ENCODE measurements at places on chromosomes 12 and 14.

DNA sequence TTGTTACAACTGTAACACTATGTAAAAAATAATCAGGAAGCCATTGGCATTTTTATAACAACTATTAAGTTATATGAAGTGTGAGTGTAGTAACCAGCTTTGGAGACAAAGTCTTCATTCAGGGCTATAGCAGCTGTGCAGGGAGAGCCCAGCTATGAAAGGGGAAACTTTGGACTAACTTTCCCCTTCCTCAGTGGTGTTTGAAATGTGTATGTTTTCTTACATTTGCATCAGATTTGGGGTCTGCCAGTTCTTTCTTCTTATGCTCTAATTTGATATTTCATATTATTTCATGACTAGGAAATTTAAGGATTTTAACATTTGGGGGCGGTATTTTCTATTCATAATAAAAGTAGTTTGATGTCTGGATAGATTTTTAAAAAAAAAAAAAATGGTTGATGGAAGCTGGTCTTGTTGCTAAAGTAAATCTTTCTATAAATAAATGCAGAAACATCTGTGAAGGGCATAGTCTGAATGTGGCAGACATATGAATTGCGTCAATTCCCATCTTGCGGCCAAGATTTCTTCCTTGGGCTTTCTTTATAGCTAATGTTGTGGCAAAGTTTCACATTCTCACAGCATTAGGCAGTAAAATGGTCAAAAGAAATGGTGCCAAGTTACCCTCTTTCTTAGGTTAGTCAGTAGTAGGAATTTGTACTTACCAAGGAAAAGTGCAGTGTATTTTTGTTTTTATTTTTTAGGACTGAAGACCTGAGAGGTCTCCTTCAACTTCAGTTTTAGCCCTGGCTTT, 35.6 kb downstream of the RASSF8 start:
- peak; percentile 59 for DNase-seq

DNA sequence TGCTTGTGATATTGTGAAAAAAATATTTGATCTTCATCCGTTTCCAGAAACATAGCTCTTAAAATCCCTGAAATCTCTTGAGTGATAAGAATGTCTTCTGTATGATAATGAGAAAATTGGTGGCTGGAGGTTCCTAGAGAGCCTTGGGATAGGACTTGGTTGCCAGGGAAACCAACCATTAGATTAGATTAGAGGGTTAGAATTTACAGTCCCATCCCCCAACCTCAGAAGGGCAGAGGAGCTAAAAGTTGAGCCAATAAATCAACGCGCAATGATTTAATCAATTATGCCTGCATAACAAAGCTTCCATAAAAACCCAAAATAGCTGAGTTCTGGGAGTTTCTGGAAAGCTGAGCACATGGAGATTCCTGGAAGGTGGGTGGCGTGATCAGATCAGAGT, 10.6 kb downstream of the SEL1L start:
- DNase-seq, result no peak

GRCh38 chr12:10873378-10873777, 10.7 kb downstream of the PRH1 start:
- DNase-seq, result no peak

DNA sequence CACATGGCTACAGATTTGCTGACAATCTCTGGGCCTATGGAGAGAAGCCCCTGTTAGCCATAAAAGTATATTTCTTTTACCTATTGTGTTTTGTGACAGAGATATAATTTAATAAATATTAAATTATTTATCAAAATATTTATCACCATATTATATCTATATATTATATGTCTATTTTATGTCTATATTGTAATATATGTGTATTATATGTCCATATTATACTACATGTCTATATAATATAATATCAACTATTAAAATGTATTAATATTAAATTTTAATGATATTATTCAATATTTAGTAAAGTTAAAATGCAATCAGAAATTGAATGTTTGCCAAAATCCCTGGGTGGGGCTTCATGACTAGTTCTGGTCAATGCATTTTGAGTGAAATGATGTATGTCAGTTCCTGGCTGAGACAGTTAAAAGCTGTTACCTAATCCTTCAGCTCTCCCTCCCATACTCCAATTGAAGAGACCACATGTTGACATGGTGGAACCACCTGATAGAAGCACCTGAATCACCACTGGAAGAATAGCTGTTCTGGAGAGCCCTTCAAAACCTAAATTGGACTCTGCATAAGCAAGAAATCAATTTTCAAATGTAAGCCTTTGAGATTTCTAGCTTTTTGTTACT, 357.3 kb upstream of the DDHD1 start:
- DNase-seq, result no peak

DNA sequence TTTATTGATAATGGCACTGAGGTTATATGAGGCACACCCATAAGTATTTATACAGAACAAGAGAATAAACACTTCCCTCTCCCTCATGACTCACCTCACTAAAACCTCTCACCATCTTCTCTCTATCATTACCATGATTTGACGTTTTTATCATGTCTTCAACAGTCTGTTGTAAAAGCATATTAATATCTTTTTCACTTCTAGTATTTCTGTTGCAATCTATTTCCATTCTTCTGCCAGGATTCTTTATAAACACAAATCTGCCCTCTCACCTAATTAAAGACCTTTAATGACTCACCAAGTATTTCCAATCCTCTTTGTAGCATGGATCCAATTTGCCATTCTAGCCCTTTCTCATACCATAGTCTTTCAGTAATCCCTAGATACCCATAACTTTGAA, 527.7 kb downstream of the SLC16A7 start:
- DNase-seq, result no peak

DNA sequence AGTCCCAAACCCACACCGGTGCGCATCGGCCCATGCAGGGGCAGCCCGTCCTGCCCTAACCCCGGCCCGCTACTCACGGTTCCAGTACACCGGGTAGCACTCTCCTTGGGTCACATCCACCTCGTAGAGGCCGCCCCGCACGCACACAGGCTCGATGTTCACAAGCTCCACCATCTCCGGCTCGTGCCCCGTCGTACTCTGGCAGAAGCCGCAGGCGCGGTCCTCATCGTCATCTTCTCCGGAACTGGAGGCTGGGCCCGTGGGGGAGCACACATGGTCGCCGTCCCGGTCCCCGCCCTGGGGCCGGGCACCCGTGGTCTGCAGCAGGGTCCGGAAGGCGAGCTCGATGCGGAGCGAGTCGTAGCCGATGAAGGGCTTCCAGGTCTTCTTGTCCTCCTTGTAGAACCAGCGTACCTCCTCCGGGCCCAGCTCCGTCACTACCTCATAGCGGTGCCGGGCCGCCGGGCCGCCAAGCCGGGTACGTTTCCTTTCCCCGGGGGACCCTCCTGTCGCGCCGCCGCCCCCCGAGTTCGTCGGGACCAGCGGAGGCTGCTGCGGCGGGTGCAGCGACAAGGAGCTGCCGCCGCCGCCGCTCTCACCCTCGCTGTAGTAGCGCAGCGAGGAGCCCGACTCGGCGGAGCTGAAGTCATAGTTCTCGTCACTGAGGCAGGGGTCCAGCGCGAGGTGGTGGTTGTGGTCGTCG, 788 bp downstream of the DDHD1 start:
- peak; percentile 46 for DNase-seq

- no peak for DNase-seq
Observed at GRCh38 chr14:54489318-54489683, 521 bp upstream of the GMFB start.

DNA sequence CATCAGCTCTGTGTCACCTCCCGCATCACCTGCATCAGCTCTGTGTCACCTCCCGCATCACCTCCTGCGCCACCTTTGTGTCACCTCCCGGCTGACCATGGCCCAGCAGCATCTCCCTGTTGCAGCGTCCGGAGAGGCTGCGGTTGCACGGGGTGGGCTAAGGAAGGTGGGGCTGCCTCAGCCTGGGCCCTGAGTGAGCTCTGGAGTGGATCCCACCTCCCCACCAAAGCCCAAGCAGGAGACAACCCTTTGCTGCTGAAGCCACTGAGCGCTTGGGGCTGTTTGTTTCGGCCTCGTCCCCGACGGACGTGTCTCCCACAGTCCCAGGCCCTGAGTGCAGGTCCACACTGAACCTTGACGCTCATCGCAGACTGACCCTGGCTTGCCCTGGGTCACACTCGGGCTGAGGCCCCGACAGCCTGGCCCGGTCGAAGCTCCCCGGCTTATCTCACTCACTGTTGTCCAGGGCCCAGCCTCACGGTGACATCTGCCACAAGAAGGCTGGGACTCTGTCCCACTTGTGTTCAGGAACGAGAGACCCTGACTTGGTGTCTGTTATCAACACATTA, 12.2 kb downstream of the TMEM121 start:
- no peak for DNase-seq

DNA sequence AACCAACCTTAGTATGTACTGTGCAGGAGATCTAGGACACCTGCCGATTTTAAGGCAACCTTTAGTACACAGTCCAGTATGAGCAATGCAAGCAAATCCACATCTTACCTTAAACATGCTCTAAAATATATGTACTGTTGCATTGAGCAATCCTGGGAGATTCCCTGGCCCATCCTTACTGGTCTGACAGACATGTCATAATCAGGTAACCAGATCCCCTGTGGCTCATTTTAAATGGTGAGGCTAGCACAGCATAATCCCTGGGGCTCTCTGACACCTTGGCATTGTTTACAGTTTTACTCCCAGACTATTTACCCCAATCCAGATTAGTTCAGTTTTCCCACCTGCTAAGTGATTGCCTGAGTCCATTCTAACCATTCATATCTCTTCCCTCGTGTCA, 15.1 kb downstream of the BMAL2 start:
- no peak for DNase-seq

- no peak for DNase-seq
Observed at GRCh38 chr12:72082986-72083820, 144.6 kb downstream of the TPH2 start.

DNA sequence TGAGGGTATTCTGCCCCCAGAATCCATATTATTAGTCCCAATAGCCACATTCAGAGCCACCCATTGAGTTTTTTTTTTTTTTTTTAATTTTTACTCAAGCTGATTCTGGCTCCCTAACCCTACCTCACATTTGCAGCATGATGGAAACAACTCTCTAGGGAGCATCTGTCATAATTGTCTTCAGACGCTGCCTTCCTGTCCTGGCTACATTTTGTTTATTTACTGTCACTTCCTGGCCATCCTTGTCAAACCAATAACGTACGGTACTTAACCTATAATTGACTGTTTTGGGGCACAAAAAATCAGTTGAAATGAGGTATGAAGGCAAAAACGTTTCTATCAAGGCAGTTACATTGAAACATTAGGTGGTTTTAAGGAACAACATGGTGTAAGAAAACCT, 2.1 kb downstream of the GLIPR1 start:
- no peak for DNase-seq

DNA sequence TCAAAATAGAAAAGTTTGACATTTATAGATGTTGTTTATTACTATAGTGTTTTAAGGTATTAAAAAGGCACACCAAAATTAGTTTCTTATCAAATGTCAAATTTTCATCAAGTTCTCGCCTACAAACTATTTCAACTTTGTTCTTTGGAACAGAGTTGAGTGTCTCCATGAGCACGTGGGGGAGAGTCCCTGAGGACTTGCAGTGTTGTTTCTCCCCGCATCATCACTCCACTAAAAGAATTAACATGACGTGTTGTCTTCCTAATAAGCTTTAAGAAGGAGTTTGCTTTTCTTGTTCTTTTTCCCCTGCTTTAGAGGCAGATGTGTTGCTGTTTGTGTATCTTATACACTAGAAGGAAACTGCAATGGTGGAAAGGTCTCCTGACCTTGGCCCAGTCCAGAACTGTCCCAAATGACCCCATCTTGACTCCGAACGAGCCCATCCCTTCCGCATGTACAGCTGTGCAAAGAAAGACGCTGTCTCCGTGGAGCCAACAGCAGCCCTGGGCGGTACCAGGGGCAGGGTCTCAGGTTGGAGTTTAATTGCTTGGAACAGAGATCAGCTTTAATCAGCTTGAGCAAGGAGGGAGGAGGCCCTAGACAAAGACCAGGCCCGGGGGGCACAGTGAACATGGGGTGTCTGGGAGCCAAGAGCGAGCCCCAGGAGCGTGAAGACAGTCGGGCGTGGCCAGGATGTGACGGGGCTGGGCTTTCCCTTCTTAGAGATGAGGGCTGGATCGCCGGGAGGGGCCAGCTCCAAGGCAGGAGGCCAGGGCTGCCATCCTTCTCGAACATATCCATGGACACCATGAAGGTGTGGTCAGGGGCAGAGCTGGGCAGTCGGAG, 215.4 kb upstream of the RTL1 start:
- DNase-seq, result peak; percentile 42

GRCh38 chr12:68904351-68904962, 28.5 kb downstream of the CPM start:
- no peak for DNase-seq
